ENCODE measurements at places on chromosomes 3 and 15.
A peak's percentile ranks its signal among the peaks of the same experiment; 100 is the strongest.

GRCh38 chr15:82739086-82739485 lies 29.4 kb upstream of the AP3B2 start:
- DNase-seq: no peak

GRCh38 chr3:185070491-185071286 lies 82.2 kb downstream of the C3orf70 start:
- DNase-seq: no peak

DNA sequence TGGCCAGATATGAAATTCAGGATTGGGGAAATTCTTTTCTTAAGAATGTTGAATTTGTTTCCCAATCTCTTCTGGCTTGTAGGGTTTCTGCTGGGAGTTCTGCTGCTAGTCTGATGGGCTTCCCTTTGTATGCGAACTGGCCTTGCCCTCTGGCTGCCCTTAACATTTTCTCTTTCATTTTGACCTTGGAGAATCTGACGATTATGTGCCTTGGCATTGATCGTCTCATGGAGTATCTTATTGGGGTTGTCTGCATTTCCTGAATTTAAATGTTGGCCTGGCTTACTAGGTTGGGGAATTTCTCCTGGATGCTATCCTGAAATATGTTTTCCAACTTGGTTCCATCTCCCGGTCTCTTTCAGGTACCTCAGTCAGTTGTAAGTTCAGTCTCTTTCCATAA lies 152.2 kb downstream of the CFAP20DC start:
- no peak for DNase-seq

- DNase-seq: no peak
Observed at GRCh38 chr15:64682255-64682654, 93.1 kb downstream of the RBPMS2 start.

GRCh38 chr15:45091161-45091560 lies 22.8 kb downstream of the DUOX2 start:
- DNase-seq: peak; percentile 44

- DNase-seq: peak; percentile 31
Observed at GRCh38 chr15:69610277-69610676, 157.7 kb downstream of the RPLP1 start.

GRCh38 chr3:99833617-99834205 lies 16.0 kb downstream of the CMSS1 start:
- DNase-seq: no peak
